ENCODE measurements at places on chromosomes 7 and 10.

- no peak for DNase-seq
Observed at GRCh38 chr7:14836006-14836405, 66.5 kb downstream of the DGKB start.

- DNase-seq, result no peak
Observed at GRCh38 chr7:157573244-157573643, 236.4 kb downstream of the DNAJB6 start.

DNA sequence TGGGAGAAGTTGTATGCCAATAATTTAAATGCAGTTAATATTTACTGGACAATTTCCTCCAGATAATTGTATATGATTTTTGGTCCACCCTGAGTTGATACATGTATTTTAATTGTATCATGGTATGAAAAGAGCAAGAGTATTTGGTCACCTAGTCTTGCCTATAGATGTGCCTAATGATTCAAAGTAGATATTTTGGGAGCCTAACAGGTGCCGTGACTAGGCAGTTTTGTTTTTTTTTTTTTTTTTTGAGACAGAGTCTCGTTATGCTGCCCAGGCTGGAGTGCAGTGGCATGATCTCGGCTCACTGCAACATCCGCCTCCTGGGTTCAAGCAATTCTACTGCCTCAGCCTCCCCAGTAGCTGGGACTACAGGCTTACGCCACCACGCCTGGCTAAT is 59.3 kb upstream of the ATRNL1 start:
- DNase-seq, result no peak

DNA sequence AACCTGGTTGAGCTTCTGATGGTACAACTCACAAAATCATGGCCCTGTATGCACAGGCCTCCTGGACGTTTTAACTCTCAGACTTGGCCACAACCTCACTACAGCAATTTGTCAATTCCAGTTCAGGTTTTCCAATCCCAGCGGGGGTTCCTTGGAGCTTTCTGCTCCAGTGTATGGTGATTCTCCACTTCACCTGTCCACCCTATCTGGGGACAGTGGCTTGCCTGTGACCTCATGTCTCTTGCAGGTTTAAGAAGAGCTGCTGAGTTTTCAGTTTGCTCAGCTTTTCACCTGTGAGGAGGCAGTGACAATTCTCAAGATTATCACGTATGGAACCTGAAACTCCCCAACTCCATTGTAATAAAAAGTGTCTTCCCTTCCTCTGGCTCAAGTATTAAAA is 254.1 kb downstream of the DIP2C start:
- no peak for DNase-seq

GRCh38 chr7:141072548-141073172 is 1.2 kb upstream of the TMEM178B start:
- no peak for DNase-seq

GRCh38 chr10:68053553-68053952 is 21.5 kb downstream of the HERC4 start:
- DNase-seq, result no peak

DNA sequence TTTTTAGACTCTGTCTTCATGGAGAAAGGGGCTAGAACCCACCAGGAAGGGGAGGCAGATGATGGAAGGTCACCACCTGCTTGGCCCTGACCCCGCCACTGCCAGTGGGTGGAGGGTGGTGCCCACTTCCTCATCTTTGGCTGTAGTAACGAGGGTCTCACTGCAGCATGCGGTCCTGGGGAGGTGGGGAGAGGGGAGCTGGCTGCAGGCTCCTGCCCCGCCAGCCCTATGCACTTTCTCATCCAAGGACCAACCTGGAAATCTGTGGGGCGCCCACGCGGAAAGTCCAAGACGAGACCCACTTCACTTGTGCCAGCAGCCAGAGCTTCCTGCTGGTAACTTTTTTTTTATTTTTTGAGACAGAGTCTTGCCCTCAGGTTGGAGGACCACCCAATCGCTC is 101.0 kb downstream of the CUX1 start:
- no peak for DNase-seq

All from NCI-H524 treated with DMSO at 0.1 percent for 48 hours (cell line).